ENCODE measurements at places on chromosomes 1 and 21.
A peak's percentile ranks its signal among the peaks of the same experiment; 100 is the strongest.

- no peak for DNase-seq
Observed at GRCh38 chr1:188891958-188892357, 1585.7 kb downstream of the BRINP3 start.

DNA sequence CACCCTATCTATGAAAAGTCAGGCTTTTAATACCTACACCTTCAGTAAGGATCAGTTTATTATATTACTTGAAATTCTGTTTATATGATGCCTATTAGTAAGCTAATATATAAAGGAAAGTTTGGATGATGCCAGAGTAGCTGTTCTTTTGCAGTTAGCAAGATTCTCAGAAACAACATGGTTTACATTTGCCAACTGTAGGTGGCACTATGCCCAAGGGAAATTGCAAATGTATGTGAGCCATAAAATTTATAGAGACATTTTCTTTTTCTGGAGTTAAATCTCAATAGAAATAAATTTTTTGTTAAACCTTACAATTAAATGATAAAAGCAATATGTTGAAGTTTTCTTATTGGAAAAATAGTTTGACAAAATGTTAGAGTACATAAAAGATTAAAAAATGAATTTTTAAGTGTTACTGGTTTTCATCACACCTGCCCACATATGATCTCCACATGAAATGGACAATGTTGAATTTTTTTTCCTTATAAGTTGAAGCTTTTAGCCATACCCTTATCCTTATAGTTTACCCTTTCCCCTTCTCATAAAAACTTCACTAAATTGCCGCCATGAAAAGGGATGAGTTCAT, 32.1 kb upstream of the EPHX4 start:
- peak; percentile 34 for DNase-seq

DNA sequence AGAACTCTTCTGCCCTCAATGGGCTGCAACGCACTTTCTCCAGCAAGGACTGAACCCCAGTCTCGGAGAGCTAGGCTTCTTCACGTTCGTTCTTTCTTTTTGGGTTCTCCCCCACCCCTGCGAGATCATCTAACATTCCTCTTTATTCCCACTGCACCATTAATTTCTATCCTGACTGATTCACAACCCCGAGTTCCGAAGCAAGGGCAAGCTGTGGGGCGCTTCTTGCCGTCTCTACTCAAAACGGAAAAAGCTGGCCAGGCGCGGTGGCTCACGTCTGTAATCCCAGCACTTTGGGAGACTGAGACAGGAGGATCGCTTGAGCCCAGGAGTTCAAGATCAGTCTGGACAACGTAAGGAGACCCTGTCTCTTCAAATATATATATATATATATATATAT, 37.4 kb upstream of the BTG2 start:
- DNase-seq, result no peak

DNA sequence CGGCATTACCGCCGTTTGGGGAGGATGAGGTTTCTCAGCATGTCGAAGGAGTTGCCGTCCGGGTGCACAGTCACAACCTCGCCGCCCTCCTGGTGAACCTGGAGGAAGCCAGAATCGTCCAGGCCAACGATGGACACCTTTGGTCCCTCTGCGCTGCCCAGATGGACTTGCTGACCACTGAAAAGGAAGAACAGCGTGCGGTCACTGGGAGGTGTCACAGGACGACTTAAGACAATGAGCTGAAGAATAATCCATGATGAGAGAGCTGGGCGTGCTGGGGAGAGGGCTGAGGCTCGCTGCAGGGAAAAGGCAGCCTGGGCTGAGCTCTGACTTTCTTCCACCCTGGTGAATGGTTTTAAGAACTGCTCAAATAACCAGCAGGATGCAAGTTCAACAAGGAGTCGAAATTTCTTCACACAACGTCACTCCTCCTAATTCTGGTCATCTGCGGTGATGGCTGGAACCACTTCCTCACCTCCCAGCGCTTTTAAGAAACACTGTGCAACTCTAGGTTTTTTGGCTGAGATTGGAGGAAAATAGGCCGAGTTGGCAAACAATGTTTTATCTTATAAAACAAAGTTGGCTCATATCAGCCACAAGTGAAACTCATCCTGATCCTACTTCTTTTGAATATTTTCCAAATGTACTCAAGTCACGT, 55.5 kb downstream of the SIM2 start:
- no peak for DNase-seq

DNA sequence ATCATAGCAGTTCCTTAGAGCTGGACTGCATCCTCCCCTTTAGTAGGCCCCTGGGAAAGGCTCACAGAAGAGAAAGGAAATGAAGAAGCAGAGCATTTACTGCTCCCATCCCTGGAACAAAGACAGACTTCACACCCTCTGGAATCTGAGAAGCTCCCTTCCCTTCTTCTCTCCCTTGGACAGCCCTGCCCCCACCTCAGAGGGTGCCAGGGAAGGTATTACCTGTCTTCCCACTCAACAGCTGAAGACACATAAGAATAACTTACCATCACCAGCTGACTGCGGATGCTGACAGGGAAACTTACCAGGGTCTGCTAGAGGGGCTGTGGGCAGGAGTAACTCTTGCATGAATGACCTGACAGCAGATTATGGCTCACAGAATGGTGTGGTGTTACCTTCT, 14.1 kb upstream of the FAAH start:
- DNase-seq, result no peak

DNA sequence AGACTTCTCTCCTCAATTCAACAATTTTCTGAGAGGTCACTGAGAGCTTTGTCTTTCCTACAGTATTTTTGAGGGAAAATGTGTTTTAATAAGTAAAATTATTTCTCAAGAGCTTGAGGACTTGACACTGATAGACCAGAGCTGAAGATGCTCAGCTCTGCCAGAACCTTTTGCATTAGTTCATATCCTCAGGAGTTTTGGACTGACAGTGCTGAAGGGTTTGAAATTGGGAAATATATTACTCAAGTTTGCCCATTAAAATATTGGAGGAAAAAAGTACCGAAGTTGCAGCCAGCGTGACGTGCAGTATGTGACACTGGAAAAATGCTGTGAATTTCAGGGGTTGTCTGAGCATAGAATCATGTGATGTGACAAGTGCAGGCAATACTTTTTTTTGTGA, 346.6 kb upstream of the DPYD start:
- no peak for DNase-seq

- DNase-seq, result no peak
Observed at GRCh38 chr1:23574265-23574754, 15.0 kb upstream of the ID3 start.

GRCh38 chr21:27429710-27430341, 462.9 kb upstream of the ADAMTS5 start:
- DNase-seq, result no peak

DNA sequence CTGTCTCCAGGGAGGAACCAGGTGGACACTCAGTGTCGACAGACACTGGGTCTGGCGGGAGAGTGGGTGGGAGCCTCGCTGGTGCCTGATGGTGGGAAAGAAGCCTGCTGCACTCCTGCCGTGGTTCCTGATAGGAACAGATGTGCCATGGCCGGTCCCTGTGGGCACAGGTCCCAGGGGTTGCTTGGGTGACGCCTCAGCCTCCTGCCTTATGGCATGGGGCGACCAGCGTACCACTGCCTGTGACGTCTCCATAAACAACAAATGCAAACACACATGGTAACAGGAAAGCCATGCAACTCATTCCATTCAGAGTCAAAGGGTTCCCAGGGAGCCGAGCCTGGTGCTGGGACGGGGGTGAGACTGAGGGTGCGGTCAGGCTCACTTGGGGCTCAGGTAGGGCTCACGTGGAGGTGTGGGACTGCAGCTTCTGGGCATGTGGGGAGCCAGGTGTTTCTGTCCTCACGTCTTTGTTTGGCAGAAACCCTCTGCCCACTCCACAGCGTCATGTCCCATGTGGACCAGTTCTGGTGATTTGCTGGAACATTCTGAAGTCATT, 34.8 kb downstream of the SNAP47 start:
- no peak for DNase-seq

GRCh38 chr1:44158871-44159270, 17.4 kb upstream of the KLF18 start:
- no peak for DNase-seq

- no peak for DNase-seq
Observed at GRCh38 chr1:23763041-23763577, 15.1 kb upstream of the PITHD1 start.

Data from globus pallidus (tissue), 1 donor.